ENCODE measurements at places on chromosomes 6 and 20.

DNA sequence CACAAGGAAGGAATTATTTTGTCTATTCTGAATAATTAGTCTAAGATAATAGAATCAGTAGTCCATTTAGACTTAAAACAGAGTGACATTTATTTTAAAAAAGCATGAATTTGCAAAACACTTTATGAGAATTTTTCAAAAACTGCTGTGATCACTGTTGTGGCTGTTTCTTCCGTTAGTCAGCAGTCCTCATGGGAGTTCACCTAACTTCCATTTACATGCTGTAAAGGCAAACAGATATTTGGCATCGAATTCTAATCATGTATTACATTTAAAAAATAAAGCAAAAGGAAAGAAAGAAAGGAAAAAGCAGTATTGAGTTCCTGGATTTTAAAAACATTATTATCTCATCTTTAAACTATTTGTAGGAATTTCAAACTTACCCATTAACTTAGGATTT lies 111.8 kb downstream of the MTHFD1L start:
- no peak for DNase-seq

GRCh38 chr6:159132664-159133063 lies 36.5 kb upstream of the FNDC1 start:
- no peak for DNase-seq

DNA sequence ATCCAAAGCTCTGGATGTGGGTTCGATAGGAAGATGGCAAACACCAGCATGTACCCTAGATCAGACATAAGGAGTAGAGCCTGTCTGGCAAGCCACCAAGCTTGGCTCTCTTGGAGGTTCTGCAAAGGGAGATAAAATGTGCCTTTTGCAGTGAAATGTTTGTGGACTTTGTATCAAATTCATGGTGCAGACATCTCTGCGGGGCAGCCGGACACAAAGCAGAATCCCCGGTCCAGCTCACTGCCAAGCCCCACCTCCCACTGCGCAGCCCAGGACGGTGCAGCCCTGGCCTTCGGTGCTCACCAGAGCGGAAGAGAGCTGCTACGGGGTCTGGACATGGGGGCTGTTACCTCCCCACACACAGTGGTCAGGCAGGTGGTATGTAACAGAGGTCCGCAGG lies 333.6 kb upstream of the JARID2 start:
- DNase-seq: no peak

DNA sequence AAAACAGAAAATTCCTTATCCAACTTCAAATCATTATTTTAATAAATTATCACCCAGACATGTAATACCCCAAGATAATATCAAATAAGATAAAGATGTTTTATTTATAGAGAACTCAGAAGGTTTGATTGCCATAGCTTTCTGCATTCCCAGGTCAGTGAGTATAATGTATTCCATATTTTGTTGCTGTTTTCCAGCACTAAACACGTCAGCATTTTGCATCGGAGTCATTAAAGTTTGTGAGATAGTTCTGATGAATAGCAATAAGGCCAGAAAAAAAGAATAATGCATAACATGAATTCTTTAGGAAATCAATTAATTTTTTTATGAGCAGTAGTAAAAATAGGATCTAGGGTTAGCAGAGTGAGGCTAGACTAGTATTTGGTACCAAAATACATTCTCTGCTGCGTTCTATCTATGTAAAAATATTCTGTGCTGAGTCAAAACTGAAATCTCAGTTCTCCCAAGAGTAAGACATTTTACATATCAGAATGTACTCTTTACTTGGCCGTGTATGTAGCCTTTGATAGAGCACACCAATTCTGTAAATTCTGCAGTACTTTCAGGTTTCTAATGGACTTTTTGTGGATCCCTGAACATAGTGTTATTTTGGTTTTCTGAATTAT lies 269.9 kb upstream of the AGPAT4 start:
- DNase-seq: no peak

DNA sequence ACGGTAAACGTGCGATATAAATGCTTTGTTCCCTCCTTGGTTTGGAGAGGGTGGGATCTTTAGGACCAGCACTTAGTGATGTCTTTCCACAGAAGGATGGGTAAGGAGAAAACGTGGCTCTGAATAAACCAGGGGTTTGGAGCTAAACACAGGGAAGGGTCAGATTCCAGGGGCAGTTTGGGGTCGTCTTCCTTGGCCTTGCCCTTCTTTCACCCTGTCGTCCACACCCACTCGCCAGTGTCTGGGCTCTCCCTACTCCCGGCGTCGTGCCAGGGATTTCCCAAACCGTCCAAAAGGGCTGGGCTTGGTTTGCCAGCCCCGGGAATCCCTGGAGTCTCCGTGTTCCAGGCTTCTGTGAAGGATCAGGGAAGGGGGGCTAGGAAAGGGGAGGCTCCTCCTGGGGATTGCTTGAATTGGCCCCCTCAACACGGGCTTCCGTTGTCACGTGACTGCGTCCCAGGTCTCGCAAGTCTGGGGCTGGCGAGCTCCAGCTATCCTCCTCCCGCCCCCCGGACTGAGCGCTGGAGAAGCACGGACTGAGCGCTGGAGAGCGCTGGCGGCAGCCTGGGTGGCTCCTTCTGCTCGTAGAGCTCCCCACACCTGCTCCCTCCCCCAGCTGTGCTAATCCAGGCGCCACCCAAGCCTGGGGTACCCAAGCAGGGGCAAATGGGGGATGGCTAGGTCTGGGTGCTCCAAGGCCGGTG lies 9.4 kb upstream of the ARMC12 start:
- peak; percentile 73 for DNase-seq

DNA sequence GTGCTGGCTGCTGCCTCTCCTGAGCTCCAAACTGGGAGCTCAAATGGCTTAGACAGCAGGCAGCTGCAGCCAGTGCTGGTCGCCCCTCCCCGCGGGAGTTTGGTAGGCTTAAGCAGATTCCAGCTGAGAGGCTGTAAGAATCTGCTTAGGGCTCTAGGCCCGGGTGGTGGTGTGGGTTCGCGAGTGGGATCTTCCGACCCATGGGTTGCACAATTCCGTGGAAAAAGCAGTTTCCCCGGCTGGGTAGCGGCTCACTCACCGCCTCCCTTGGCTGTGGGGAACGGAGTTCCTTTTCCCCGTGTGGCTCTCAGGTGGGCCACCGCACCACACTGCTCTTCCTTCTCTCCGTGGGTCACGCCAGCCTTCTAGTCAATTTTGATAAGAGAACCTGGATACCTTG lies 232.5 kb downstream of the PKHD1 start:
- DNase-seq: no peak

- DNase-seq: no peak
Measured at GRCh38 chr6:30035784-30036183, 25.3 kb upstream of the POLR1H start.

DNA sequence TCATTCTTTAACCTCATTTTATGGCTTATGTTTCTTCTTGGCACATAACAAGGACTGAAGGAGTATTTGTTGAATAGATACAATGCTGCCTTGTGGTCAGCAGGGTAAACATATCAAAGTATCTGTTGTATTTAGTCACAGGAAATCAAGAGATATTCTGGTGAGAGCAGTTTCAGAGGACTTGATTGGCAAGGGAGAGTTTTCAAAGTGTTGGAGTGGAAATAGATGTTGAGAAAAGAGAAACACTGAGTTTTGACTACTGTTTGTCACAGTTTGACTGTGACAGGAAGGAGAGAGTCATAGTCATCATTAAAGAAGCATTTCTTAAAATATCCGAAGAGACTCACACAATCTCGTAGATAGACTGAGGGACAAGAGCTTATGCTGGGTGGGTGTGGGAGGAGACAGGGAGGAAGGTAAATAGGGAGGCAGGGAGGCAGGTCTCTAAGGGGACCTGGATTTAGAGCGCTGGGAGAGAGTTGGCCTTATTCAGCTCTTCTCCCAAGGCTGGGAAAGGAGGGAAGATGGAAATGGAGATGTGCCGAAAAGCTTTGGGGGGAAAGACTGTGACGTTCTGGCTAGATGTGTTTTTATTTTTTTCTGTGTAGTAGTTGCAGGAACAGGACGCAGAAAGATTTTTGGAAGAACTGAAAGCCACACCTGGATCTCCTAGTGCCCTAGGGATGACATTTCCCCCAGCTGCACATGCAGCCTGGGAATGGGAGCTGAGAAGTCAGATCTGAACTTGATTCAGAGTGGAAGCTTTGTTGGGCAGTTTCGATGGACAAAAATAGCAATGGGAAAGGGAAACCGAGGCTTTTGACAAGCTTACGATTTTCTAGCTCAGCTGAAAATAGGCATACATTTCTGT lies 65.0 kb upstream of the IFNGR1 start:
- peak; percentile 28 for DNase-seq

DNA sequence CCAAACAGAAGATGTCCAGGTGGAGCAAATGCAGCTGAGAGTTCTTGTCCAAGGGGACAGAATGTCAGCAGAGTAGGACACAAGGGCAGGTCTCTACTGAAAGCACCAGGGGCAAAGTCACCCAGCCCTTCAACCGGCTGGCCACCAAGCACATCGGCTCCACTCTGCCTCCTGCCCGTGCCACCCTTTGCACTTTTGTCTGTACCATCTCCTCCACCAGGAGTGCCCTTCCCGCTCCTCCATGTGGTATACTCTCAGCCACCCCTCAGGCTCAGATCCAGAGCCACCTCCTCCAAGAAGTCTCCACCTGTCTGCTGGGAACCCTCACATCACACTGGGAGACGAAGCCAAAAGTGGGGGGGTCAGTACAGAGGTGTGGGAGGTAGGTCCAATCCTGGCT lies 4.1 kb upstream of the HSPA12B start:
- no peak for DNase-seq

All from ELR (cell line).